Natural killer cell treated with Interleukin-12 subunit alpha and Interleukin-12 subunit beta and Interleukin-15 and Interleukin-18, amount 100 ng/mL, for 72 hours (primary cell): ENCODE measurements at places on chromosomes 3 and 15. TPM values are rescaled to one million over a fixed set of nuclear protein-coding genes. Genes with fewer than 3 reads are reported as not detected.

DNA sequence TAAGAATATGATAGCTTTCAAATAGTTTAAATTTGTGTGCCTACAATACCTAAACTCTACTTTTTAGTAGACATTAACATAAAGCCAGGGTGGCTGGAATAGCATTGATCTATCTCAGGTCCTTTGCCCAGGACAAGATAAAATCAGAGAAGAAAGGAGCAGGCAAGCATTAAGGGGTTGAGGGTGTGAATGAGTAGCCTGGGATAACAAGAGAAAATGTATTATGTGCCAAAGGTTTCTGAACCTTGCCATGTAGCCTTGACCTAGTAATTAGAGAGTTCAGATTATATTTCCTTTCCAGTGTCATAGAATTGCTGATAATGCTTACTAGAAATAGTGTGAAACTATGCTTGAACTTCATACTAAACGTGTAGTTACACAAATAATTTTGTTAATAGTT lies 22.9 kb downstream of the ATP11B start:
- no peak for DNase-seq

DNA sequence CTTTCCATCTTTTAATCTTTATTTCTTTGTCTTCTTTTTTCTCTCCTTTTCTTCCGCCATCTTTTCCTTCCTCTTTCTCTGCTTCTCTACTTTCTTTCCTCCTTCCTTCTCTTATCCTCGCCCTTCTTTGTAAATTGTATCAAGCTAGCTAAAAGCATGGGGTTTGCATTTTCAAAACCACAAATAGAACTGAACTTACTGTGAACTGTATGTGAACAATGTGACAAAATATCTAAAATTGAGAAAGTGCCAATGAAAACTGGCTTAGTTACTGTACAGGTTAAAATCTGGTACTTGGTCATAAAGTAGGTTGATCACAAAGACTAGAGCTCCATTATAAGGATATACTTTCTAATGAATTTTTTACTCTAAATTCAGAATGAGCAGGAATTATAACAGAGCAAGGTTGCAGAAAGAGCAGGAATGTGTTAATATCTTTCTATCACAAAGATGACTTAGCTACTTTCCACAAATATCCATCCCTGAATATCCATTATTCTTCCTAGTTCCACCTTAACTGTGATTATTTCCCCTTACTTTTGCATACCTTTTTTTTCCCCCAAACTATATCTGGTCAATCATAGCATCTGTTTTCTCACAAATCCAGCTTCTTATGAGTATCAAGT lies 122.4 kb downstream of the LSAMP start:
- DNase-seq: no peak

Gene FEZF2
- total RNA-seq: not detected

Gene CHRM5
- total RNA-seq: not detected

Gene KIF15
- 27.2 TPM for total RNA-seq

Gene ATP13A4
- total RNA-seq: 2.1 TPM
